Left ventricle myocardium inferior (tissue), 1 donor: ENCODE measurements at places on chromosomes 6 and 20. TPM values are rescaled to one million over a fixed set of nuclear protein-coding genes. Genes with fewer than 3 reads are reported as not detected.

MYBL2 gene
- total RNA-seq = 0.44 TPM

DNA sequence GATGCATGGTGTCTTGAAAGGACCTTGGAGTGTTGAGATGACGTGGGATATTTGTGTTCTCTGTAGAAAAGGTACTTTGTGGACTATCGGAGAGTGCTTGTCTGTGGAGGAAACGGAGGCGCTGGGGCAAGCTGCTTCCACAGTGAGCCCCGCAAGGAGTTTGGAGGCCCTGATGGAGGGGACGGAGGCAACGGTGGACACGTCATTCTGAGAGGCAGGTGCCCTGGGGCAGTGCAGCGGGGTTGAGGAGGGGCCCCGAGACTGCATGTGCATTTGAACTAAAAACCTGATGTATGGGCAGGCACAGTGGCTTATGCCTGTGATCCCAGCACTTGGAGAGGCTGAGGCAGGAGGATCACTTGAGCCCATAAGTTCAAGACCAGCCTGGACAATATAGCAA lies 12.9 kb downstream of the MTG2 start:
- no peak overlapping the region for H3K4me3 ChIP-seq
- peaks cover 71% of the 10 kb centered on the region for H3K36me3 ChIP-seq
- H3K27ac ChIP-seq = no peak overlapping the region
- H3K27me3 ChIP-seq = no peaks in the 10 kb centered on the region
- H3K4me1 ChIP-seq = peaks cover 26% of the 10 kb centered on the region

DNA sequence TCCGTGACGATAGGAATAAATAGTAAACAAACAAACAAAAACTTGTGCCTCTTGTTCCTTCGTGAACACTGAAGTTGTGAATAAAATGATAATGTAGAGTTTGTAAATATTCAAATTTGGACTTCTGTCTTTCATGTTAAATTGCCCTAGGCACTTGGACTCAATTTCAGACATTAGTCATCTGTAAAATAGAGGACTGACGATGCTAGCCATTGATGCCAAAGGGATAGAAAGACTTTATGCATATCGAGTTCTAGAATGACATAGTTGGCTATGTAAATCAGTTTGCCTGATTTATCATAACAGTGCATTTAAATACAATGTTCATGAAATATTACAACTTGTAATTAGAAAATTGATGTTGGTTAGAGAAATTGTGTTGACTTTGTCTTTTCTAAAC lies 45.9 kb upstream of the FLRT3 start:
- H3K4me3 ChIP-seq = no peak overlapping the region
- no peak for DNase-seq
- H3K27me3 ChIP-seq = no peaks in the 10 kb centered on the region
- no peaks in the 10 kb centered on the region for H3K36me3 ChIP-seq
- H3K4me1 ChIP-seq = no peaks in the 10 kb centered on the region

TMEM244 gene
- total RNA-seq = not detected

DNA sequence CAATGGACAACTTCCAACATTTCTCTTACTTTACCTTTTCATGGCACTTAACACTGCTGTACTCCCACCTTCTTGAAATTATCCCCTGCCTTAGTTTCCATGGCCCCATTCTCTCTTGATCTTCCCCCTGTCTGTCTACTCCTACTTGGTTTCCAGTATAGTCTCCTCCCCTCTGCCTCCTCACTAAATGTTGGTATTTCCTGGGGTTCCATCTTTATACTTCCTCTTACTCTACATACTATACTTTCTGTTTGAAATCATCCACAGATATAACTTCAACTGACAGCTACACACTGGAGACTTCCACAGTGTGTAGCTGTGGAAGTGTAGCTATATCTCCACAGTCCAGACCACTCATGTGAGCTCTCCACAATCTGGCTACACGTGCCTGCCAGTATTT lies 13.5 kb downstream of the ZHX3 start:
- no peak overlapping the region for H3K4me3 ChIP-seq
- no peak overlapping the region for H3K27ac ChIP-seq
- no peak for DNase-seq
- peaks cover 53% of the 10 kb centered on the region for H3K4me1 ChIP-seq
- no peaks in the 10 kb centered on the region for H3K27me3 ChIP-seq

ZBTB46 gene
- 13.6 TPM for total RNA-seq

COL21A1 gene
- total RNA-seq = 54.3 TPM

DNA sequence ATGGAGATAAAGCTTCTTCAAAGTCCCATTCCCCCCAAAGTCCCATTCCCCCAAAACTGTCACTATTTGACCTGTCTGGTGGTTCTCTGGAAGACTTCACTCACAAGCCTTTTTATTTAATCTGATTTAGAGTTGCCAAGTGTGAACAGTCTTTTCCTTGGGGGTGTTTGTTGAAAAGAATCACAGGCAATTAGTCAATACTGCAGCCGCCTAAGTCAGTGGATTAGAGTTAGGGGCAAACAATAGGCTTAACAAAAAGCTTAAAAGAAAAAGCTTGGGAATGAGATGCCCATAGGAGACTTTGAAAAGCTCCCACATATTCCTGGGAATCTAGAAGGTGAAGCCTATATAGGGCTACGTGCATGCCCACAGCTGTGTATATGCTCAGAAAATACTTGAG lies 8.0 kb upstream of the RIPOR2 start:
- H3K4me1 ChIP-seq = no peaks in the 10 kb centered on the region
- no peak overlapping the region for H3K27ac ChIP-seq
- no peak overlapping the region for H3K4me3 ChIP-seq
- DNase-seq = no peak
- no peaks in the 10 kb centered on the region for H3K27me3 ChIP-seq

DNA sequence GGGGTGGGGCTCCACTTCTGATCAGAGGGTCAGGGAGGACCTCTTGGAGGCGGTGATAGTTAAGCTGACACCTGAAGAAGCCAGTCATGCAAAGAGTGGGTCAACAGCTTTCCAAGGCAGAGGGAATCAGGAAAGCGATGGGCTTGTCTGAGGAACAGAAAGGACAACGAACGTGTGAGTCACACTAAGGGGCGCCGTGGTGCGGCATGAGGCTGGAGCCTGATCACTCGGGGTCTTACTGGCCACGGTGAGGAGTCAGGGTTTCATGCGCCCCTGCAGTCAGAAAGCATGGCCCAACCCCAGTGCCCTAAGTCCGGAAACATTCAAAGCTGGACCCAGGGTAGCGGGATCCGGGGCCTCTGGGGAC lies 50.6 kb upstream of the SLC32A1 start:
- DNase-seq = no peak
- H3K36me3 ChIP-seq = no peaks in the 10 kb centered on the region
- peaks cover 100% of the 10 kb centered on the region for H3K27me3 ChIP-seq
- peak overlapping the region; percentile 65 for H3K4me3 ChIP-seq
- peaks cover 14% of the 10 kb centered on the region for H3K4me1 ChIP-seq
- H3K27ac ChIP-seq = no peak overlapping the region

- no peak for DNase-seq
- no peak overlapping the region for H3K4me3 ChIP-seq
- H3K36me3 ChIP-seq = peaks cover 72% of the 10 kb centered on the region
- peaks cover 81% of the 10 kb centered on the region for H3K4me1 ChIP-seq
Observed at GRCh38 chr20:57403216-57403615, 12.0 kb downstream of the RBM38 start.

ZKSCAN4 gene
- total RNA-seq = 3.1 TPM

CASS4 gene
- 0.47 TPM for total RNA-seq

GRCh38 chr6:132190815-132191175 lies 210.5 kb downstream of the MOXD1 start:
- H3K27me3 ChIP-seq = no peaks in the 10 kb centered on the region
- DNase-seq = no peak
- H3K27ac ChIP-seq = peak overlapping the region; percentile 64
- peaks cover 17% of the 10 kb centered on the region for H3K4me1 ChIP-seq

- H3K27ac ChIP-seq = no peak overlapping the region
- H3K36me3 ChIP-seq = no peaks in the 10 kb centered on the region
- no peaks in the 10 kb centered on the region for H3K27me3 ChIP-seq
- no peak for DNase-seq
Observed at GRCh38 chr6:138007014-138007472, 100.2 kb downstream of the PERP start.

DNA sequence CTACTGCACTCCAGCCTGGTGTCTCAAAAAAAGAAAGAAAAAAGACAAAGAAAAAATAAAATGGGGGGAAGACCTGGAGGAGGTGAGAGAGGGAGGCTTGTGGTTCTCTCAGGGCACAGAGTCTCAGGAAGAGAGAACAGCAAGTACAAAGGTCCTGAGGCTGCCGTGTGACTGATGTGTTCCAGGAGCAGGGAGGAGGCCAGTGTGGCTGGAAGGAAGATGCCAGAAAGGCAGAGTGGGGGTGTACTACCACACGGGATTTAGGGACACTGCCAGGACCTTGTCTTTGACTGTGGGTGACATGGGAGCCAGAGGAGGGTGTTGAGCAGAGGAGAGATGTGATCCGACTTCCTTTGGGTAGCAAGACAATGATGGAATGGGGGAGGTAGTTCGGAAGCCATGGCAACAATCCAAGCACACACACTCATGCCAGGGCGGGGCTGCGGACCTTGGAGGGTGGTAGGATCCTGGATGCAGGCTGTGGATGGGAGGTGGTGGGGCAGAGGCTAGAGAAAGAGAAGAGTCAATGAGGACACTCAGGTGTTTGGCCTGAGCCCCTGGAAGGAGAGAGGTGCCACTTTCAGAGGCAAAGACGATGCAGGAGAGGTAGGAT lies 136.4 kb upstream of the PTPN1 start:
- H3K27ac ChIP-seq = no peak overlapping the region
- H3K36me3 ChIP-seq = no peaks in the 10 kb centered on the region
- no peak for DNase-seq
- no peak overlapping the region for H3K4me3 ChIP-seq
- peaks cover 18% of the 10 kb centered on the region for H3K4me1 ChIP-seq
- H3K27me3 ChIP-seq = no peaks in the 10 kb centered on the region

HS3ST5 gene
- not detected for total RNA-seq

- no peaks in the 10 kb centered on the region for H3K36me3 ChIP-seq
- H3K27ac ChIP-seq = peak overlapping the region; percentile 49
- no peak overlapping the region for H3K4me3 ChIP-seq
- peaks cover 21% of the 10 kb centered on the region for H3K4me1 ChIP-seq
- DNase-seq = no peak
- H3K27me3 ChIP-seq = no peaks in the 10 kb centered on the region
Observed at GRCh38 chr6:127192911-127193541, 73.6 kb upstream of the RNF146 start.

RIPOR3 gene
- 6.5 TPM for total RNA-seq

DNA sequence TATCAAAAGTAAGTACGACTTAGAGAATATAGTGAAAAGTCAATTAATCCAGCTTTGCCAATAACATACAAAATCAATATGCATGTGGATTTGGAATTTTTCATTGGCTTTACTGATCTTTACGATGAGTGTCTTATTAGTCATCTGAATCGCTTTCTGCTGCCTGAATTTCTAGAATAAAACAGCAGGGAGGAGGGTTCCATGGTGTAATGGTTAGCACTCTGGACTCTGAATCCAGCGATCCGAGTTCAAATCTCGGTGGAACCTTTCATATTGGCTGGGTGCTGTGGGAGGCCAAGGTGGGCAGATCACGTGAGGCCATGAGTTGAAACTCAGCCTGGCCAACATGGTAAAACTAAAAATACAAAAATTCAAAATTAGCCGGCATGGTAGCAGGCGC lies 448.8 kb downstream of the RNF144B start:
- no peak overlapping the region for H3K27ac ChIP-seq
- no peak overlapping the region for H3K4me3 ChIP-seq
- no peaks in the 10 kb centered on the region for H3K4me1 ChIP-seq
- no peaks in the 10 kb centered on the region for H3K36me3 ChIP-seq
- no peaks in the 10 kb centered on the region for H3K27me3 ChIP-seq

GRCh38 chr20:1072258-1072657 lies 46.1 kb upstream of the PSMF1 start:
- H3K4me3 ChIP-seq = no peak overlapping the region
- DNase-seq = no peak
- H3K27ac ChIP-seq = no peak overlapping the region

GRCh38 chr6:39279539-39279938 lies 34.7 kb downstream of the KCNK17 start:
- H3K4me1 ChIP-seq = no peaks in the 10 kb centered on the region
- peaks cover 42% of the 10 kb centered on the region for H3K27me3 ChIP-seq
- H3K4me3 ChIP-seq = no peak overlapping the region
- no peak overlapping the region for H3K27ac ChIP-seq
- no peak for DNase-seq

- H3K4me1 ChIP-seq = peaks cover 22% of the 10 kb centered on the region
- no peaks in the 10 kb centered on the region for H3K27me3 ChIP-seq
- H3K27ac ChIP-seq = no peak overlapping the region
- no peak for DNase-seq
- no peaks in the 10 kb centered on the region for H3K36me3 ChIP-seq
Observed at GRCh38 chr6:158290040-158290439, 22.2 kb upstream of the TULP4 start.

C20orf141 gene
- total RNA-seq = not detected

- peaks cover 36% of the 10 kb centered on the region for H3K27me3 ChIP-seq
Observed at GRCh38 chr6:41430875-41431274, 95.5 kb downstream of the NCR2 start.
